ENCODE measurements at places on chromosomes 5 and 9. TPM values are rescaled to one million over a fixed set of nuclear protein-coding genes. Genes with fewer than 3 reads are reported as not detected.

DNA sequence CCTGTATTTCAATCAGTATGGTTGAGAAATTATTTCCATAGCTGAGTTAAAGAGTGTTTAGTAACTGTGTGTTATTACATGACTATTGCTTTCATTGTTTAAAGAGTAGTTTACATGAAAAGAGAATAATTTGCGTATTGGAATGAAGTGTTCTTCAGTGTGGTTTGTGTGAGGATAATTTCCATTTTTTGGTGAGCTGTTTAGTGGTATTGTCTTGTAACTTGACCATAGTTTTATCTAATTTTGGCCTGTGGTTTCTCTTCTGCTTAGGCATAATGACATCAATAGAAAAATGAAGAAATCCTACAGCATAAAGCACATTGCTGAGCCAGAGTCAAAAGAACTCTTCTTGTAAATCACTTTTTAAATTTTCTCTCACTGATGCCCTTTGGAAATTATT, 151.2 kb downstream of the SNCAIP start:
- no peak for DNase-seq

GRCh38 chr5:39816866-39817265, 392.1 kb upstream of the DAB2 start:
- DNase-seq, result no peak

- no peak for DNase-seq
These were observed 16.1 kb downstream of the NOTCH1 start for GRCh38 chr9:136529516-136530460.

GRCh38 chr5:54115735-54116403, 194.5 kb downstream of the ARL15 start:
- no peak for DNase-seq

GRCh38 chr5:40227931-40228330, 451.8 kb upstream of the PTGER4 start:
- DNase-seq, result no peak

GRCh38 chr5:65102976-65103711, 334.4 kb downstream of the CWC27 start:
- DNase-seq, result peak; percentile 84

GRCh38 chr9:105004466-105005090, 76.6 kb upstream of the ABCA1 start:
- DNase-seq, result no peak

- DNase-seq, result no peak
These were observed 77.2 kb downstream of the PGM5 start for GRCh38 chr9:68433531-68434110.

DNA sequence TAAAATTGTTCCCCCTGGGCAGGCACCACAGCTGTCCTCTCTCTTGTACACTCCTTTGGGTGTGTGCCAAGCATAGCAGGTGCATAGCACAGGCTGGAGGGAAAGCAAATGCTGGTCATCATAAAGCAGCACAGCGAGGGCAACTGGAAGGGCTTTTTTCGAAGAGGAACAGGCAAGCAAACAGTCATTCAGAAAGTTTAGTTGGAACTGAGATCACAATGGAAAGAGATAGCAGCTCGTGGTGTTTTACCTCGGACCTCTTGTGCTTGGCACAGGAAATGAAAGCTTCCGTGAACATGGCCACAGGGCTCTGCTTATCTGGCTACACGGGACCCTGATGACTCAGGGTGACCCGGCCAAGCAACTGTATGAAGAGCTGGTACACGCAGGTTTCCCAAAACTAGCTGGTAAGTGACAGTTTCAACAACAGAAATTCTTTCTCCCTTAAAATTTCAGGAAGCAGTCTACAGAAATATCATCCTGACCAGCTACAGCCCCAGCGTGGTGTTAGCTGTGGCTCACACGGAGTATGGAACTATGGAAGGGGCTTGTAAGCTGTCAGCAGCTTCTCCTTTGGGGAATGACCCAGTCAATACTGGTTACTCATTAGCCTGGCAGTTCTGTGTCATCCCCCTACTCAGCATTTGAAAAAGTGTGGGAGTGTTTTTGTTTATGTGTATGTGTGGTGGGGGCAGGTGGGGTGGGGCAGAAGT, 48.1 kb downstream of the POC5 start:
- no peak for DNase-seq

GRCh38 chr5:175464942-175465233, 13.5 kb upstream of the SFXN1 start:
- DNase-seq, result no peak

DNA sequence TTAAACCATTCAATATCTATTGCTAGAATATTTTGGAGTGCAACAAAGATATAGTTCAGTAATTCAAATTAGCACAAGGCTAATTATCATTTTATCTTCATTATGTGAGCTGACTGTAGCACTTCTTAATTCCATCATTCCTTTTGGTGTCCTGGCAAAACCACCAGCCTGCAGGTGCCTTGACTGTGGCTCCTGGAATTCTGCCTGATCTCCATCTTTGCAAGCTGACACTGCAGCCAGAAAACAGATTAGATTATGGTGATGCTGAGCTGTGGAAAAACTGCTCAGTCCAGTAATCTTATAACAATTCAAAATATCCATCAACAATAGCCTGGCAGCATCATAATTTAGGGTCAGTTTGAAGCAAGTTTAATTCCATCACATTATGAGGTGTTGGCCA, 919.5 kb downstream of the DTWD2 start:
- no peak for DNase-seq

GRCh38 chr5:133051061-133051541, 712 bp upstream of the HSPA4 start:
- no peak for DNase-seq

DNA sequence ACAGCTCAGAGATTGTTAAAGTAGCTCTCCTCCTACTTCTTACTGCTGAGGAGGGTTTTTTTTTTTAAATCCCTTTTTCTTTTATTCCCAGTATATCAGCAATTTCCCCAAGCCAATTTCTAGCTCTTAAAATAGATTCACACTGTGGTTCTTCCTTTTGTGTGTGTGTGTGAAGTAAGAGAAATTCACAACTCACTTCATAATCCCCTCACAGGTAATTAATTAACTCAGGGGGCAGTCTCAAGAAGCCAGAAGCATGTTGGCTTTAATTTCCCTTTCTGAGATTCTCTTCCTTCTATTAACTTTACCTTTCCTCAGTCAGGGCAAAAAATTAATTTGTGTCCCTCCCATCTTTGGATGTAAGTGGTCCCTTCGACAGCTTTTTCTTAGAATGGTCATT, 71.0 kb upstream of the HMHB1 start:
- no peak for DNase-seq

DNA sequence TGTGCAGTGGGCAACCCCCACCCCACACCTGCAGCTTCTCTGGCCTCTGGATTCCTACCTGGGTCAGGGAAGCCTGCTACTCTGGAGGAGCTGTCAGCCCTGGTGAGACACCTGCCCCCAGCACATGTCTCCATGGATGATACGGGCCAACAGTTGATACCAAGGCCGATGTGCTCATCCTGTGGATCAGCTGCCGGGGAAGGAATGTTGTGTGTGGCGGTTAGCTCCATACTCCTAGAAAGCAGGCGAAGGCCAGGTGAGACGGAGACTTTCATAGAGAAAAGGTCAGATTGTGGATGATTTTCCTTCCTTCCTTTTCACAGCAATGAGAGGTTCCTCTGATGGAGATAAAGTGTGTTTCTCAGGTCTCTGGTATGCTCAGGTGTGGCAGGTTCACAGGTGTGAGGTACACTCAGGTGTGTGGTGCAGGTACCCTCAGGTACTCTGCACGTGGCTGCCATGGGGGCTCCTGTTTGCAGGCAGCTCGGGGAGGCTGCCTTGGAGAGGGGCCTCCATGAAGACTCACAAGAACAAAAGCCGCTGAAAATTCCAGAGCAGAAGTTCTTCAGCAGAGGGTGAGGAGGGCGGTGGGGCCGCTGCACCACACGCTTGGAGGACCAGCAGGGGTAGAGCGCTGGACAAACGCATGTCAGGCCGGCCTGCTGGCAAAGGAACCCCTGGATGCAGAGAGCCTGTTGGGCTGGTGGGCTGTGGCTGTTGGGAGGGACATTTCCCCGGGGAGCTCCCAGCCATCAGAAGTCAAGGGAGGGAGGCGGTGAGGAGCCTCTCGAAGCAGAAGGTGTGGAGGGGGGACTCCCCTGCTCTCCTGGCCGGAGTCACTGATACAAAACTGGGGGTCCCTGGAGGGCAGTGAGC, 5.1 kb upstream of the AHRR start:
- no peak for DNase-seq

DNA sequence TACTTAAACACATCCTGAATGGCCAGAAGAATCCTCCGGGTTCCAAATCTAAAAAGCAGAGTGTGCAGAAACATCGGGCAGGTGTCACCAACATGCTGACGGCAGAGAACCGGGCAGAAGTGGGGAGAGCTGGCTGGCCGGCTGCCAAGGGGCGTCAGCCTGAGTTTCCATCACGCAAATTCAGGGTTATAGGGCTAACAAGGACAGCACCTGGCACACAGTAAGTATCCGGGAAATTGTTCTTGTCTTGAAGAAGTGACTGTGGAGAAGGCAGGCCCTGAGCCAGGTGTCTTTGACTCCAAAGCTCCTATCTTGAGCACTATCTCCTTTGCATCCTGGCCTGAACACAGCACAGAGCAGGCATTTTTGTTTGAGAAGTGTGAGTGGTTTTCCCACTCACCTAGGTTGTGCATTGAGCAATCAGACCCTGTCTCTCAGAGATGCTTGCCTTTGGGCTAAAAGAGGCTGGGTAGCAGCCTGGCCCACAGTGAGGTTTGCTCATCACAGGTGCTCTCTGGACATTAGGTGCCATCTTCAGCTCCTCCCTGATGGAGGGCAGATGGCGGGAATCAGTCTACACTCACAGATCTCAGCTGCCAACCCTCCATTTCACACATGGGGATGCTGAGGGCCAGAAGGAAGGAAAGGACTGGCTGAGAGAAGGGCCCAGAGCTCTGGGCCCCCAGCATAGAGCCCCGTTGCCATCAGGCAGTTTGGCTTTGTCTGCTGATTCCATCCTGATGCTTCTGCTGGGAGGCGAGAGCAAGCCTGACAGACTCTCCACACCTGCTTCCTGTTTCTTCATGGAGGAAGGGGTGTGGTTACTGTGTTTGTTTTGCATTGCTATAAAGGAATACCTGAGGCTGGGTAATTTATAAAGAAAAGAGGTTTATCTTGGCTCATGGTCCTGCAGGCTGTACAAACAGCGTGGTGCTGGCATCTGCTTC, 52.8 kb downstream of the WHRN start:
- DNase-seq, result no peak

GRCh38 chr9:135793221-135794056, 91.5 kb downstream of the KCNT1 start:
- DNase-seq, result no peak

DNA sequence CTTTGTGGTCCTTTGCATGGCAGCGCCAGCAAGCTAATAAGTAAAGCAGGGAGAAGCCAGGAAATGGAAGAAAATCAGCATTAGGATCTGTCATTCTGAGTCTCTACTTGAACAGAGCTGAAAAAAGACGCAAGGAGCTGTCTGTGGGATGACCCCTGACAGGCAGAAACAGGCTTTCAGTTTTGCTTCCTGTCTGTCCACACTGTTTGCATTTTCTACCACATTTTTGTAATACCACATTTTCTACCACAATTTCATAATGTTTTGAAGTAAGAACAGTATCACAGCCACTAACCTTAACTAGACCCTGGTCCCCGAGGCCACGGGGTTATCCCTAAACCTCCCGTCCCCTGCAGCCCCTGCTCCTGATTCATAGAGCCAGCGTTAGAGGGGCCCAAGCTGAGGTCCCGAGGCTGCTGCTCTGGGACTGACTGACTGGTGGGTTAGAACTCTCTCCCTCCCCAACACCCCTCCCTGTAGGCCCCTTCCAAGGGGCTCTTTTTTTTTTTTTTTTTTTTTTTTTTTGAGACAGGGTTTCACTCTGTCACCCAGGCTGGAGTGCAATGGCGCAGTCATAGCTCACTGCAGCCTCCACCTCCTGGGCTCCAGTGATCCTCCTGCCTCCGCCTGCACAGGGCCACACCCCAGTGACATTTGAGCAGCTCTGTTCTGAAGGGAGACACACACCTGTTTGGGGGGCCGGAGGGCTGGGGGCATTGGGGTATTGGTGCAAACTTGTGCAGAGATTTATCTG, 4.0 kb upstream of the CLIC3 start:
- no peak for DNase-seq

DNA sequence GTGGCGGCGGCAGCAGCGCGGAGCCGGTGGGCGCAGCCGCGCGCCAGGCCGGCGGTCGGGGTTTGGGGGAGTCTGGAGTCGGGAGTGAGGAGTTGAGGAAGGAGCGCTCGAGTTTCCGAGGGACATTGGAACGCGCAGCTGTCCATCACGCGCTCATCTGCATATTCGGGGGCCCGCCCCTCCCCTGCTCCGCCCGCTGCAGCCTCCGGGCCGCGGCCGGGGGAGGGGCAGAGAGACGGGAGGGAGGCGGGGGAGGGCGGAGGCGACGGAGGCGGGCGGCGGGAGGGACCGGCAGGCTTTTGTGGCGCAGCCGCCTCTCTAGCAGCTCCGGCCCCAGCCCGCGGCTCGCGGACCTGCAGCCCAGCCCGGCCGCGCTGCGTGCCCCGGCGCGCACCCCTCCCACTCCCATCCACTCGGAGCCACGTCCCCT, at the start of gene IRX2:
Gene IRX2 (minus strand): TSS at position 86 of the 430 bp plus-strand sequence. CDS start 264 bp downstream, outside the sequence.
- peak; percentile 89 for DNase-seq

- DNase-seq, result peak; percentile 61
These were observed 63.2 kb downstream of the ACER2 start for GRCh38 chr9:19471737-19472648.

DNA sequence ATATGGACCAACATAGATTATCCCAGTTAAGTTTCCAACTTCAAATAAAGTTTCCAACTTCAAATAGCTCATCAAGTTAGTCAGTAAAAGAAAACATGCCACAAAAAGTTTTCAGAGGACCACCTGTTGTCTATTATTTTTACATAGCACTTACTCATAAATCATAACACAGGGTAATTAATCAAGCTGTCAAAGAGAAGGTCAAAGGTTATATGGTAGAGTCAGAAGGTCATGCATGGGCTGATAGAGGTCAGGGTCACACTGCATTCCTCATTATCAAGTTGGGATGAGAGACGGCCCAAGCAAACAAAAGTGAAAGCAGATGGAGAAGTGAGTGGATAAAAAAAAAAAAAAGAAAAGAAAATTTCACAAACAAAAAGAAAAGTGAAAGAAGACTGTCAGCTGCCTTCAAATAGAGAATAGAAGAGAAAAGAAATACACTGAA, 145.5 kb upstream of the POU5F2 start:
- DNase-seq, result no peak

GRCh38 chr5:61519728-61520277, 187.7 kb downstream of the ZSWIM6 start:
- no peak for DNase-seq

- DNase-seq, result no peak
These were observed 251.2 kb downstream of the NFIB start for GRCh38 chr9:14062586-14063221.

DNA sequence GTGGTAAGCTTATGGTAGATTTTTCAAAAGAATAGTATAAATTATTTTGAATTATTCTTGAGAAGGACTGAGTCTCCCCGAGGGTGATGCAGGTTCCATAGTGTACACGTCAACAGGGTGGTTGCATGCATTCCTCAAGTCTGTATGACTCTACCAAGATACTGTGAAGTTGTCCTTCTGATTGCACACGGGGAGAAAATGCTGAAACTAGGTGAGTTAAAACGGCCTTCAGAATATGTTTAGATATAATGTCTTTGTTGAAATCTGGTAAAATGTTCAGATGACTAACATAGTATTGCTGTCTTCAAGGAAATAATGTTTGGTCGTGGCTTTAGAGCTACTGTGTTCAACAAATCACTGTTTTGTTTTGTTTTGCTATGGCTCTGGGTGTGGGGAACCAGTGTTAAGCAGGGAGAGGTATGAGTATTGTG, 22.4 kb upstream of the TNFAIP8 start:
- DNase-seq, result no peak

Gene LEAP2
- total RNA-seq, result 1.0 TPM

Gene ZCCHC9
- 9.9 TPM for total RNA-seq

Gene IDNK
- 4.9 TPM for total RNA-seq

Gene PKD2L2
- 0.48 TPM for total RNA-seq

Gene MED10
- 30.9 TPM for total RNA-seq

Gene MYO10
- 7.2 TPM for total RNA-seq

Gene PCDHB16
- total RNA-seq, result 2.2 TPM

Gene BASP1
- total RNA-seq, result 3.4 TPM

Gene JMY
- total RNA-seq, result 9.7 TPM

All from Right ventricle myocardium superior (tissue), 1 donor.